ENCODE measurements at places on chromosomes 2 and 18.

- no peak for DNase-seq
Measured at GRCh38 chr18:76208678-76209306, 286.2 kb downstream of the ZNF516 start.

GRCh38 chr2:189719571-189719970 lies 43.0 kb downstream of the OSGEPL1 start:
- no peak for DNase-seq

DNA sequence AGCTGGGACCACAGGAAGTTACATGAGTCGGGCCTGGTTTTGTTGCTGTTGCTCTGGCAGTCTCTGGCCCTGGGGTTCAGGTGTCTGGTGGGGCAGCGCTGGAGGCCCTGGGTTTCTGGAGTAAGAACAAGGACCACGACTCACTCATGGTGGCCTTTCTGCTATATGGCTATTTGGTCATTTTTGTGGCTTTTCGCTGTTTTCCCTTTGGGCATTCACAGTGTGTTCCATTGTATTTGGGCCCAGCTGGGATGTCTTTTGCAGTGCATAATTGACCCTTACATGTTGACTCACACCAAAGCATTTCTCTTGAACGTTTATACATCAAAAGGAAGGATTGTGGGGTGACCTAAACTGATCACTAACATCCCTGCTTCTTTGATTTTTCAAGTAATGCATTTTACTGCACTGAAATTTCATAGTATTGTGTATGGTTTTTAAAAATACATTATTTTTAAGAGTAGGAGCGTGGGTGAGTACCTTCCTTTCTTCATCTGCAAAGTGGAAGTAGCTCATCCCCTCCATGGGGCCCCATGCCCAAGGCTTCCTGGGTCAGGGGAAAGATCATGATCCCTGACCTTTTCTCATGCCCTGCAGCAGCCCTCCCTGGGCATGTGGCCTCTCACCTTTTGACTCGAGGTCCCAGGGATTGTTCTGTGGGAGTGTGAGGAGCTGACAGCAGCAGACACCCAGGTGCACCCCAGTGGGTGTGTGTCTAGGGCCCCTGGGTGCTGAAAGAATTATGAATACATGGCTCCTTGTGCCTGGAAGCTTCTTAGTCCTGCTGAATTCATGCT lies 225.5 kb downstream of the AGAP1 start:
- no peak for DNase-seq

DNA sequence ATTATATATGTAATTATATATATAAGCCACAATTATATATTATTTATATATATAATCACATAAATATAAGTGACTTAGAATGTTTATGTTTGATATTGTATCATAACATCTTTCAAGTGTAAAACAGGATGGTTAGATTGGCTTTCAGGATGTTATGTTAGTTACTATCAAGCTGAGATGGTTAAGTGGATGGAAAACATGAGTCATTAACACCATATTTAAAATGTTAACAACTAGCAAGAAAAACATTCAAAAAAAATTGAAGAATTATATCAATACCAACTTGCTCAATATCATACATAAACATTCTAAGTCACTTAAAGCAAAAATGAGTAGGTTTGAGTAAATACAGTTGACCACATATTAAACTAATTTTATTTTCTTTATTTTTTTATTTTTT lies 21.8 kb upstream of the RAB27B start:
- DNase-seq = no peak

DNA sequence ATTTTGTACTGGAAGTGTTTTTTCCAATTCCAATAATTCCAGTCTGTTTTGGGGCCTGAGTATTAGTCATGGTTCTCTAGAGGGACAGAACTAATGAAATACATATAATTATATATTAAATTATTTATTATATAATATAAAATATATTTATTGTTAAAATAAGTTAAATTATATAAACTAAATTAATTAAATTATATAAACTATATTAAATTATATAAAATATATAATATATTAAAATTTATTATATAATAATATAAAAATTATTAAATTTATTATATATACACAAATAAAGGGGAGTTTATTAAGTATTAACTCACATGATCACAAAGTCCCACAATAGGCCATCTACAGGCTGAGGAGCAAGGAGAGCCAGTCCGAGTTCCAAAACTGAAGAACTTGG lies 253.4 kb upstream of the NETO1 start:
- no peak for DNase-seq

- no peak for DNase-seq
Measured at GRCh38 chr18:59706499-59706898, 9.3 kb upstream of the CCBE1 start.

- no peak for DNase-seq
Measured at GRCh38 chr2:160408959-160409291, 84.7 kb downstream of the RBMS1 start.

DNA sequence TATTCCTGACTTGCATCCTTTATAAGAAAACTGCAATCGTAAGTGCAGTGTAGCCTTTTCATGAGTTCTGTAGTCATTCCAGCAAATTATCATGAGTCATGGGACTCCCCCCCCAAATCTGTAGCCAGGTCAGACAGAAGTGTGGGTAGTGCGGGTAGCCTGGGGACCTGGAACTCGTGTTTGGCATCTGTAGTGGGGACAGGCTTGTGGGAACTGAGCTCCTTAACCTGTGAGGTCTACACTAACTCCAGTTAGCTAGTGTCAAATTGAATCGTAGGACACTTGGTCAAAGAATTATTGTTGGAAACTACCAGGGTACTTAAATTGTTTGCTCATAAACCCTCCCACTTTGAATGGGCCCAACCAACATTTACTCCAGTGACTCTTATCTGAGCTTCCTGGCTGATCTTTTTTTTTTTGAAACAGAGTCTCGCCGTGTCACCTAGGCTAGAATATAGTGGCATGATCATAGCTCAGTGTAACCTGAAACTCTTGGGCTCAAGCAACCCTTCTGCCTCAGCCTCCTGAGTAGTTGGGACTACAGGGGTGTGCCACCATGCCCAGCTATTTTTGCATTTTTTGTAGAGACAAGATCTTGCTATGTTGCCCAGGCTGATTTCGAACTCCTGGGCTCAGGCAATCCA lies 12.4 kb downstream of the PFN4 start:
- no peak for DNase-seq

DNA sequence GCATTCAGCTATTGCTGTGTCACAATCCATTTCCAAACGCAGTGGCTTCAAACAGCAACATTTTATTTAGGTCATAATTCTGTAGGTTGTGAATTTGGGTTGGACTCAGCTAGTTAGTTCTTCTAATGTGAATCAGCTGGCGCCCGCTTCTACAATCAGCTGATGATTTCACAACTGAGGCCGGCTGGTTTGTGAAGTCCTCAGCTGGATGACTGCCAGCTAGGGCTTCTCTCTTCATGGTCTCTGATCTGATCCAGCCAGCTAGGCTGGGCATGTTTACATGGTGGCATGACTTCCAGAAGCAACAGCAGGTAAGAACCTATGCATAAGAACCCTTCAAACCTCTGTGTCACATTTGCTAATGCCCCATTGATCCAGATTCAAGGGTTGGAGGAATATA lies 172.0 kb downstream of the SLC4A10 start:
- DNase-seq = no peak

- DNase-seq = no peak
Measured at GRCh38 chr2:227373389-227373788, 5.7 kb downstream of the TM4SF20 start.

DNA sequence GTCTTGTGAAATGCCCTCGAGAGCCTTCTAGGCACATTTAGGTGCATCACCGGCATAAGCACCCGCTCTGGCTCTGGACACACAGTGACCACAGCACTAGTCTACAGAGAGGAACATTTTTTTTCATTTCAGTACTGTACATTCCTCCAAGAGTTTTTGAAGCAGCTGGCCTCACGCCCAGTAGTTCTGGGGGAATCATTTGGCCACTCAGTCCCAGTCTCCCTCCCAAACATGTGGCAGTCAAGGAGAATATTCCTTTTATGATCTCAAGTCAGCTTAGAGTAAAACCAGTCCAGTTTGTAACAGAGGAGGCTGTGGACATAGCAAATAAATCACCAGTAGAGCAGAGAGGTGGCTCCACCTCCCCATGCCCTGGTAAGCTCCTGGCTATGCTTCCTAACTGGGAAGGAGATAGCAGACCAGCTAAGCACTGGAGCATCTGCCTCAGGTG lies 48.1 kb downstream of the KCNE4 start:
- DNase-seq = no peak

DNA sequence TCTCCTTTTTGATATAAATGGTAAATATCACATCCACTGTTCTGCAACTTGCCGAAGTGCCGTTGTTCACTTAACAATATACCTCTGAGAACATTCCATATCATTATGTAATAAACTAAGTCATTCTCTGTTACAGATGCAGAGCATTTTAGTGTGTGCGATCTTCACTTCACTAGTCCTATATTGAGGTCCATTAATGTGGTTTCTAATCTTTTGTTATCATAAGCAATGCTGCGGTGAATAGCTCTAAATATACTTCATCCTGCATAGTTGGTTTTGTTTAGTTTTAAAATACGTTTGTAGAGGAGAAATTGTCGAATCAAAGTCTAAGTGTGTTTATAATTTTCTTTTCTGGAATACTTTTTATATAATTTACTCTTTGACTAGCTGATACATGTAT lies 280.3 kb upstream of the TRIB2 start:
- DNase-seq = no peak

DNA sequence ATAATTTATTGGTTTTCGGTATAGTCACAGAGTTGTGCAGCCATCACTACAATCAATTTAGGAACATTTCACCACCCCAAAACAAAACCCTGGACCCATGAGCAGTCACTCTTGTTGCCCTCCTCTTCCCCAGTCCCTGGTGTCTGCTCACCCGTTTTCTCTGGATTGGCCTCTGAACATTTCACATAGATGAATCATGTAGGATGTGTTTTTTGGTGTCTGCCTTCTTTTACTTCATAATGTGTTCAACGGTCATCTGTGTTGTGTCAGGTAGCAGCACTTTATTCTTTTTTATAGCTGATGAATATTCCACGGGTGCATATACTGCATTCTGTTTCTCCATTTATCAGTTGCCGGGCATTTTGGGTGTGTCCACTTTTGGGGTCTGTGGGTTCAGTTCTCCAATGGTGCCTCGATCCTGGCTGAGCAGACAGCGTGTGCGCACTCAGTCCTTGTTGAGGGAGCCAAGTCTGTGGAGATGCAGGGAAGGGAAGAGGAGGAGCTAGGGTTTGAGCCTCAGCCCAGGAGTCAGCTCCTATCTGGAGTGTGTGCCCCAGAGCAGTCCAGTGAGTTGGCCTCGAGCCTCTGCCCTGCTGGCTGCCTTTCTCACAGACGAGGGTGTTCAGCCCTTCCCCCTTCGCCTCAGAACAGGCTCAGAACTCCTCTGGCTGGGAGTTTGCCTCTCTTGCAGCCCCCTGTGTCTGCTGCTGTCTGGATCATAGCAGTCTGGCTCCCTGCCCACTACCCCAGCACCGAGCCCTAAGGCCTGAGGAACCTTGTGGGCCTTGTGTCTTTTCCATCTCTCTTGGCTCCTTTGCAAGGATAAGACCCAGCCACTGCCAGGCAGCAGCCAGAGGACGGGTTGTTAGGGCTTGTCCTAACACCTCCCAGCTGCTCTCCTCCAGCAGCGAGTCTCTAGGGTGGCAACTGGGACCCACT lies 18.0 kb downstream of the C2orf74 start:
- DNase-seq = no peak

DNA sequence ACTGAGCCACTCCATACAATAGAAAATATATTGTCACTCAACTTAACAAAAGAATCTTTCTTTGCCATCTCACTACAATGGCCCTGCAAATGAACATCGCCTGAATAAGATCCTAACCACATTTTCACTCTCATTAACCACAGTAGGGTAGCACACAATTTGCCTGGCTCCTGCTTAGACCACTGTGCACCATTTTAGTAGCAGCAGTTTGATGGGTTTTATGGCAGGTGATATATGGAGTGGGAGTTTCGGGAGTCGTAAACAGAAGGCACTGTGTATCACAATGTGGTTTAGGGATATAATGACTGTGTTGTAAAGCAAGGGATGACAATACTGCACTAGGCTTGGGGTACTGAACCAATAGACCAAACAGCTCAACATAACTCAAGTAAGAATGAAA lies 617.4 kb downstream of the BCL11A start:
- DNase-seq = no peak

- DNase-seq = no peak
Measured at GRCh38 chr2:238277695-238278094, 10.7 kb downstream of the PER2 start.

- DNase-seq = no peak
Measured at GRCh38 chr2:45289997-45290709, 280.9 kb upstream of the SIX2 start.

GRCh38 chr18:9581667-9582066 lies 32.7 kb downstream of the PPP4R1 start:
- no peak for DNase-seq

GRCh38 chr18:26685438-26686157 lies 137.2 kb upstream of the KCTD1 start:
- DNase-seq = no peak

- DNase-seq = no peak
Measured at GRCh38 chr2:9656270-9656766, 25.5 kb upstream of the YWHAQ start.

DNA sequence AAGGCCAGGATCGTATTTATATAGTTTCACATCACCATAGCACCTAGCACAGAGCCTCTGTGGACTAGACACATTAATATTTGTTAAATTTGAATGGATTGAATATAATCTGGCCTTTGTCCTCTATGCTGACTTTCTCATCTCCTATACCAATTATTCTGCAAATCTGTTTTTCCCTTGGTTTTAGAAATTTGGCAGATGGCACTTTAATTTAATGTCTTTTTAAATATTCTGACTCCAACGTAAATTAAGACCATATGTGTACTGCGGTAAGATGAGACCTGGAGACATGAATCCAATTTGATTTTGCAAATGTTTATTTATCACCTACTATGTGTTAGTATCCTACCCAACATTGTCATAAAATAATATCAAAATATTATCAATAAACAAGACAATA lies 1281.9 kb upstream of the PIK3C3 start:
- no peak for DNase-seq

GRCh38 chr2:97982621-97983020 lies 13.1 kb downstream of the TMEM131 start:
- no peak for DNase-seq

GRCh38 chr18:62792016-62792415 lies 76.7 kb downstream of the PHLPP1 start:
- no peak for DNase-seq

- DNase-seq = no peak
Measured at GRCh38 chr18:40962784-40963183, 992.2 kb upstream of the PIK3C3 start.

GRCh38 chr2:184644685-184645084 lies 46.4 kb downstream of the ZNF804A start:
- DNase-seq = no peak

DNA sequence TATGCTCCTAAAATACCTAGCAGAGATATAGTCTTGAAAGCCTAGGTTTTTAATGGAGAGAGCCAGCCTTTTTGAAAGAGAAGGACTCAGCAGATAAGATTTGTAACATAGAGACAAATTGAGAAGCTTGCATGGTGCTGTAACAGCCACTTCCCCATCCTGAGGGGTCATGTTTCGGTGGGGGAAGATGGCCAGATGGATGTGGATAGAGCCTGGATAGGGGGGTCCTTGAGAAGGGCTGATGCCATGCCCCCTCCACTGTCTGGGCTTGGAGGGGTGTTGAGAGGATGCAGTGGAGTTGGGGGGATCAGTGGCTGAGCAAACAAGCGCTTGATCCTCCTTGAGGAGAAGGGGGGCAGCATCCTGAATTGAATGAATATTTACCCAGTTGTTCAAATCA lies 178.0 kb upstream of the HS6ST1 start:
- no peak for DNase-seq

- peak; percentile 77 for DNase-seq
Measured at GRCh38 chr18:34710934-34711333, 836 bp downstream of the DTNA start.

All from NCI-H1105 treated with DMSO at 0.1 percent for 48 hours (cell line).